ENCODE measurements at places on chromosomes 3 and 15. TPM values are rescaled to one million over a fixed set of nuclear protein-coding genes. Genes with fewer than 3 reads are reported as not detected.

GRIP2 gene
- 0.69 TPM for total RNA-seq

TF gene
- 36.5 TPM for total RNA-seq

NSUN3 gene
- total RNA-seq, result 10.0 TPM

GRCh38 chr15:98322581-98322980 lies 325.8 kb upstream of the IGF1R start:
- no peak for DNase-seq

SLCO2A1 gene
- 43.7 TPM for total RNA-seq

GRCh38 chr3:94429517-94429916 lies 366.7 kb downstream of the NSUN3 start:
- DNase-seq, result no peak

TIMMDC1 gene
- total RNA-seq, result 55.5 TPM

- DNase-seq, result no peak
Observed at GRCh38 chr3:57972531-57973111, 35.6 kb upstream of the FLNB start.

THBS1 gene
- total RNA-seq, result 4,169 TPM

DNA sequence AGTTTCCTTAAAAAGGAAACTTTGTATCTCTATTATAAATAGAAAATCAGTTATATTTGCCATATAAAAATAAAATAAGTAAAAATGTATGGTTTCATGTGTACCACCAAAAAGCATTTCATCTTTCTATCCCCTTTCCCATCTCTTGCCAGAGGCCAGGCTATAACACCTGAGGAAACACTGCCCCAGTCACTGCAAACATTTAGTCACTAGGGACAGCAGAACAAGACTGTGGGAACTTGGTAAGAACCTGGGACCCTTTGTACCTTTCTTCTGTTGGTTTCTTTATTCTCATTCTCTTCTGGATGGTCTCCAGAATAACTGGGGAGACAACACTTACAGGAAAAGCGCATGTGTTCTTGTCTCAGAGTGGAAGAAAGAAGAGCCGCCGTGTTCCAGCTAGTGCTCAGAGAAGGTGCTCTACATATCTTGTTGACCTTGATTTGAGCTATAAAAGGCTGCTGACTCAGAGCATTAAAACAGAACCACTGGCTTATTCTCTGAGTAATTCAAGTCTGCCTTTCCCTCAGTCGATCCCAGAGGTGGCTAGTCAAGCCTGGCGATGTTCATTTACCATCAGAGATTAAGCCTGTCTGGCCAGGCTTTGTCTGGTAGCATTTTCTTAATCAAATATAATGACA lies 361.6 kb downstream of the RBMS3 start:
- no peak for DNase-seq

DNA sequence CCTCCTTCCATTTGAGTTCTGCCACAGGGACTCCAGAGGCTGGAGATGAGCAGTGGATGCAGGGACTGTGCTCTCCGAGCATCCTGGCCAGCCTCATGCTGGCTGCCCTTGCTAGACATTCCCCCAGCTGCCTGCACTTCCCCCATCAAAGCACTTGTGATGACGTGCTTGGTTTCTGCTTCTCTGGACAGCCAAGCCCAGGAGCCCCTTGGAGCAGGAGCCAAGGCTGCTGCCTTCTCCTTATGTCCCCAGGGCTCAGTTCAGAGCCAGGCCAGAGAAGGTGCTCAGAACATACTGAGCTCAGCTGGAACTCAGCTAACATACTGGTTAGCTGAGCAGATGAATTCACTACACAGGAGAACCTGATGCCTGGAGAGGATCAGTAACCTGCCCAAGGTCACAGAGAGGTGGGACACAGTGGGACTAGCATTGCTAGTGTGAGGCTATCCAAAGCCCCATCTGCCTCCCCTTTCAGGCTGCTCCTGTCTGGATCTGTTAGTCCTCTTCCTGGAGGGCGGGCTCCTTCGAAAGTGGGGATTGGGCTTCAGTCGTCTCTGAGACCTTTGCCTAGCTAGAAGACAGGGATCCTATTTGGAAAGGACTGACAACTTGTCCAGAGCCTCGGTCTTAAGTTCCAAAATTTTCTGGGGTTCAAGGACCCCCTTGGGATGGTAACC lies 4.3 kb downstream of the PCBP4 start:
- DNase-seq, result no peak

LRRC31 gene
- not detected for total RNA-seq

MED12L gene
- total RNA-seq, result 0.36 TPM

DNA sequence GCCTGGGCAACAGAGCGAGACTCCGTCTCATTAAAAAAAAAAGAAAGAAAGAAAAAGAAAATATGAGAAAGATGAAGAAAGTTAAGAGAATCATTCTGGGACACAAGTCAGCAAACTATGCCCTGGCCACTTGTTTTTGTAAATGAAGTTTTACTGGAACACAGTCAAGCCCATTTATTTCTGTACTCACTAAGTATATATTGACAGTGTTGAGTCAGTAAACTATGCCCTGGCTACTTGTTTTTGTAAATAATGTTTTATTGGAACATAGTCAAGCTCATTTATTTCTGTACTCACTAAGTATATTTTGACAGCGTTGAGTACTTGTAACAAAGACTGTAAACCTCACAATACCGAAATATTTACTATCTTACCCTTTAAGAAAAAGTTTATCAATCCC lies 42.2 kb upstream of the SIN3A start:
- no peak for DNase-seq

NR1I2 gene
- 0.38 TPM for total RNA-seq

- no peak for DNase-seq
Observed at GRCh38 chr3:158801201-158801600, 653 bp upstream of the MFSD1 start.

DNA sequence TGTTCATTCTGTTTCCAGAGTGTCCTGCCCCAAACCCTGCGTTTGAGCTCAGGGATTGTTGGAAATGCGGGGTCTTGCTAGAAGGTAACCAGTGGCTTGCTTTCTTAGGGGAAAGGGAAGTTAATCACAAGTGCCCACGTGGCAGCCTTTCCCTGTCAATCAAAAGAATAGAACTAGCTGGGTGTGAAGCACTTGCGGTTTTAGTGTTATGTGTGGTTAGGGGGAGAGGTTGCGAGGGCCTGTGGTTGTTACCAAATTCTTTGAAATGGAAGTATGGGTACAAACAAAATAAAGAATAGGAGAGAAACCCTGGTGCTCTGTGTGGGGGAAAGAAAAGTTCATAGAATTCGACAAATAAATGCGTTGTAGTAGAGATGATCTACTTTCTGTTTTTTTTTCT lies 67.6 kb downstream of the FNDC3B start:
- no peak for DNase-seq

DNA sequence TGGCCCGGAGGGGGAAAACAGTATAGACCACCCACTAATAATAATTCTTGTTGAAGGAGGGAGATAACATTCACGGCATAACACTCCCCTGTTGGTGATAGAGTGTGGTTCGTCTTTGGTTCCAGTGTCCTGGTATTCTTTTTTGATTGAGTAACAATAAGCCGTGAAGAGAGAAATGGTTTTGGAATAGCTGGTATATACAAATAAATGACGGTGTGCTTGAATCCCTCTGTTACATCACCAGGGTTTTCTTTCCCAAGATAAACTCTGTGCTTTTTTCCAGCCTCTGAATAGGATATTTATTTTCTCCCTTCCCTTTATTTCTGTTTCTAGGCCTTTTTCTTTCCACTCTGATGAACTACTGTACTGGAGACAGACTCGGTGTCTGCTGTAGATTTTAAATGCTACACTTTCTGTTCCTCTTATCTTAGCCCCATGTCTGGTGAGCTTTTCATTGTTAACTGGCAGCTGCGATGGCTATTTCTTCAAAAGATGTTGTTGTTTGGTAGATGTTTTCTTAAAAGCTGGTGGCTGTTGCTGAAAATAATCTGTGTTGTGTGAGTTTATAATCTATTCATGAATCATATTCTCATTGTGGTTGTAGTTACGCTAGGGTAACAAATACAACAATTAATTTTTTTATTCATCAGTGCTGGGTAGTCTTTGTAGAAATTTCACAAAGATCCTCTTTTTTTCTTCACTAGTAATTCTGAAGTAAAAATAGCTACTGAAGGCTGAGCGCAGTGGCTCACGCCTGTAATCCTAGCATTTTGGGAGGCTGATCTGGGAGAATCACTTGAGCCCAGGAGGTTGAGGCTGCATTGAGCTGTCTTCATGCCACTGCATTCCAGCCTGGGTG lies 15.5 kb upstream of the SCAANT1 start:
- no peak for DNase-seq

ZNF501 gene
- total RNA-seq, result 5.4 TPM

DNA sequence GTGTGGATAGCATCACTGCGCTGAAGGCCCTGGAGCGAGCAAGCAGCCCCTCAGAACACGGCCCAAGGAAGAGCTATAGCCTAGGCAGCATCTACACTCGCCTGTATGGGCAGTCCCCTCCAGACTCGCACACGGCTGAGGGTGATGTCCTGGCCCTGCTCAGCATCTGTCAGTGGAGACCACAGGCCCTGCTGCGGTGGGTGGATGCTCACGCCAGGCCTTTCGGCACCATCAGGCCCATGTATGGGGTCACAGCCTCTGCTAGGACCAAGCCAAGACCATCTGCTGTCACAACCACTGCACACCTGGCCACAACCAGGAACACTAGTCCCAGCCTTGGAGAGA lies 20.5 kb downstream of the ATRIP start:
- no peak for DNase-seq

DNA sequence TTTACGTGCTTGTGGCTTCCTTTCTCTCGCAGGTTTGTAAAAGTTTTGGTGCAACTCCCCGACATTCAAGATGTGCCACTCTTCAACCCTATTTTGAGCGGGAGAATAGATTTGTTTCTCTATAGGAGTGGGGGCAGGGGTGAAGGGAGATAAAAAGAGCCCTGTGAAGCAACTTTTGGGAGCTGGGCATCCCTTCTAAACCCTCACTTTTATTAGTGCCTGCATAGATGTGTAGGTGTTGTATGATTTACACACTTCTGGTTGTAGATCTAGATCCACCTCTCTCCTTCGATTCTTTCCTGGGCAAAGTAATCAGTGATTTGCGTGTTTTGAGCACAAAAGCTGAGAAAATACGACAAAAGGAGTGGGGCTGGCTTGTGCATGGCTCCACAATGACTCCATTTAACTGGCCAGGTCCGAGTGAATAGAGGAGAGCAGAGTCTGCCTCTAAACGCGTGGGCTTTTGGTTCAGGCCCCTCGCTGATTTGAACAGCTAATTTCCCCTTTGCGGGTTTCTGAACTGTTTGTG lies 17.7 kb downstream of the SOX2 start:
- no peak for DNase-seq

P4HTM gene
- total RNA-seq, result 28.2 TPM

DNA sequence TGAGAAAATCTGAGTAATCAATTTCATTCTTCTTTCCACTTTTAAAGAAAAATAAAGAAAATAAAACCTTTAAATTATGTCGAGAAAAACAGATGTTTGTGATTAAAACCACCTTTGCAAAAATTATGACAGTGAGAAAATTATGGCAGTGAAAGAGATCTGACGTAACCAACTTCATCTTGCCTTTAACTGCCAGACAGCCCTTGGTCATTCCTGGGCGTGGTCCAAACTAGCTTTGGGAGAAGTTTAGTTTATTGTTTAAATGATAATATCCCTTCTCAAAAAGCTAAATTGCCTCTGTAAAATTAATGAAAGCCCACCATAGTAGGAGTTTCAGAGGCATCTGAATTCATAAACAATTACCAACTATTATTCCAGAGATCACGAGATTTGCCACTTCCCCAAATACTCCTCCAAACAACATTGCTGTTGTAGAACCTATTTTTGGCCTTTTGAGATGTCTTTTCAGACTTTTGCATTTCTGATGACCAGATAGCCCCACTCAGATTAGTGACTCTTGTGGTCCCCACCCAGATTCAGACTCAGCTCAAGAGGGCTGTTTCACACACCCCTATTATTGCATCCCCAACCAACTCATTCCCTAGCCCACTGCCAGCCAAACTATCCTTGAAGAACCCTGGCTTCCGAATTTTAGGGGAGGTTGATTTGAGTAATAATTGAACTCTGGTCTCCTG lies 664.4 kb upstream of the CBLB start:
- DNase-seq, result no peak

- DNase-seq, result no peak
Observed at GRCh38 chr15:85702321-85703101, 92.2 kb downstream of the KLHL25 start.

GRCh38 chr3:111415018-111415417 lies 127.0 kb upstream of the CD96 start:
- no peak for DNase-seq

DNA sequence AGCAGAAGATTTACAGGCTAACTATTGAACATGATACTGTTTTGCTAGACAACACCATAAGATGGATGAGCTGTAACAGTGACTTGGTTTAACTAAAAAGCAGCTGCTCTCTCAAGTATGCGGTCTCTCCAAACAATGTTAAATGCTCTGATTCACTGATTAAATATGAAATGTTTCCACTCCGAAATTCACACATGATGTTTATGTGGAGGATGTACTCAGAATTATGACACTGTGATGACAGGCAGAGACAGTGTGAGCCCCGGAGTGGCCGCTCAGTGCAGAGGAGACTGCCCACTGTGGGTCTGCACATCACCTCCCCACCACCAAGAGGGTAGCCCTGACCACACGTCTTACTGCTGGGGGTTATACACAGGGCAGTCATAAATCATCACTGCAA lies 83.9 kb upstream of the MEX3B start:
- DNase-seq, result no peak

- no peak for DNase-seq
Observed at GRCh38 chr3:101861212-101861788, 12.0 kb downstream of the NFKBIZ start.

- DNase-seq, result no peak
Observed at GRCh38 chr3:185172086-185173049, 19.5 kb upstream of the C3orf70 start.

DNA sequence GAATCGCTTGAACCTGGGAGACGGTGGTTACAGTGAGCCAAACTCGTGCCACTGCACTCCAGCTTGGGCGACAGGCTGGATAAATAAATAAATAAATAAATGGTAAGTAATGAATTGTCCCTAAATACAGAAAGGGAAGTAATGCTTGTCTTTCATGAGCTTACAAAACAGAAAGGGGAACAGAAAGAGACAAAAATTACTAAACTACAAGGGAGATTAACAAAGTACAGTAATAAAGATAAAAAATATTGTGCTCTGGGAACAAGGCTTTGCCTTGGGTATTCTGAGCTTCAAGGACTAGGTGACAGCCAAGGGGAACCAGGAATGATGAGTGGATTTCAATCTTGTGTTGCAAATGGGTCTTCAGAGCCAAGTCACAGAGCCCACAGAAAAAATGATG lies 9.2 kb upstream of the HLTF start:
- no peak for DNase-seq

All from omental fat pad (tissue), 4 donors.